ENCODE measurements at places on chromosomes 16 and 17. TPM values are rescaled to one million over a fixed set of nuclear protein-coding genes. Genes with fewer than 3 reads are reported as not detected.

The RAC3 gene
- total RNA-seq: 10.7 TPM

The ZFHX3 gene
- total RNA-seq: 8.7 TPM

The C16orf78 gene
- total RNA-seq: not detected

The GPATCH8 gene
- total RNA-seq: 10.9 TPM

The SALL1 gene
- not detected for total RNA-seq
